ENCODE measurements at places on chromosomes 16 and 17.

DNA sequence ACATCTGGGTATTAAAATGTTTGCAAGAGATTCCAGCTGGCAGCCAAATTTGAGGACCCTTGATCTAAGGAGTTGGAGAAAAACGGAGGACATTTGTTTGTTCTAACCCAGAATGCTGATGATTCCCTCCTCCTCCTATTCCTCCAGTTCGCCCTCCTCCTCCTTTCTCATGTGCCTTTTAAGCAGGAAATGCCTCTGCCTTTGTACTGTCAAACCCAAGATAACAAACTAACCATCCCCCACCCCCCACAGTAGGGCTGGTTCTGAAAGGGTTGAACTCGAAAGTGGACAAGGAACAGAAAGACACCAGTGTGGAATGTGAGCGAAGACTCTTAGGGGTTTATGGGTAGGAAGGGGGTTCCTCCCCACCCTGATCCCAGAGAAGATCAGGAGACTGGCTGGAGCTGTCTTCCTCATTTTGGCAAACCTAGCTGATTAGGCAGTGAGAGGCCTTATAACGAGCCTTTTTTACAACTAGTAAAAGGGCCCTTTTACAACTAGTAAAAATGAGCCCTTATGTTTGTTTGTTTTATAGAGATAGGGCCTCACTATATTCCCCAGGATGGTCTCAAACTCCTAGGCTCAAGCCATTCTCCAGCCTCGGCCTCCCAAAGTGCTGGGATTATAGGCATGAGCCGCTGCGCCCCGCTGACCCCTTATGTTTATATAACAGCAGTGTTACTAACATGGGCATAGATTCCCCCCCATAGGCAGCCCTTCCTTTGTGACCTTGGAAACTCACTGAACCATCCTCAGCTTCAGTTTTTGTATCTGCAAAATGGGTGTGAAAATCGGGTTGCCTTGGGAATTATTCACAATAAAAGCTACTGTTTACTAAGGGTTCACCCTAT is 975 bp downstream of the CHD9 start:
- no peak for DNase-seq

DNA sequence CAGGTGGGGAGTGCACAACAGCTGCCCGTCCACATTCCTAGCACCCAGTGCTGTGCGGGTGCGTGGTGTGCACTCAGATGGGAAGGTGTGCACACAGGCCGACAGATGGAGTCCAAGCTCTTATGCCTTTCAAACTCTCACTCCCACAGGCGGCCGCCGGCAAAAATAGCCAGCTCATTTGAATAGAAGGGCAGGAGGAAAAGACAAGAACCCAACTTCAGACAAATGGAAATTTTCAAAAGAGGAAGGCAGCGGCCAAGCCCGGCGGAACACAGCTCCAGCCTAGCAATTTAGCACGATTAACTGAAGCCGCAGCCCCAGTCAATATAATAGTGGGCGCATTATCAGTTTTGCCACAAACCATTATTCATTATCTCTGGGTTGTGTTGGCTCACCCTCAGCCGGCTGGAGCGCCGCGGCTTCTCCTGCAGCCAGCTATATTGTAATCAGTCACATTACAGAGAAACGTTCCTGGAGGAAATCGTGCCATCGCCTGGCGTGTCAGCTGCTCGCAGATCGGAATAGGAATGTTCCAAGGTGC is 103.9 kb upstream of the SEC14L1 start:
- DNase-seq, result peak; percentile 85

DNA sequence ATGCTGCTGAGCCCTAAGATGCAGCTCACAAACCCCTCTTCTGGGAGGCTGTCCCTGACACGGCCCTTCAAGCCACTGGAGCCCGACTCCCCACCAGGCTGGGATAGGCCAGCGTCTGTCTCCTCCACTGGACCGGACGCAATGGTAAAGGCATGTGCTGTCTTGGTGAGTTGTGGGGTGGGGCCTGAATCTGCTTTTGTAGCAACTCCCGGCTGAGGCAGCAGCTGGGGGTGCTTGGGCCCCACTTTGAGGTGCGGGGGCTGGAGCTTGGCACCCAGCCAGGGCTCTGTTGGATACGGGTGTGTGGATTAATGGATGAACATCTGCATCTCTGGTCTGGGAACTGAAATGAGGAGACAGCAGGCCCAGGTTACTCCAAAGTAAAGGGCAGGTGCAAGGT is 3.5 kb upstream of the NLRC3 start:
- no peak for DNase-seq

DNA sequence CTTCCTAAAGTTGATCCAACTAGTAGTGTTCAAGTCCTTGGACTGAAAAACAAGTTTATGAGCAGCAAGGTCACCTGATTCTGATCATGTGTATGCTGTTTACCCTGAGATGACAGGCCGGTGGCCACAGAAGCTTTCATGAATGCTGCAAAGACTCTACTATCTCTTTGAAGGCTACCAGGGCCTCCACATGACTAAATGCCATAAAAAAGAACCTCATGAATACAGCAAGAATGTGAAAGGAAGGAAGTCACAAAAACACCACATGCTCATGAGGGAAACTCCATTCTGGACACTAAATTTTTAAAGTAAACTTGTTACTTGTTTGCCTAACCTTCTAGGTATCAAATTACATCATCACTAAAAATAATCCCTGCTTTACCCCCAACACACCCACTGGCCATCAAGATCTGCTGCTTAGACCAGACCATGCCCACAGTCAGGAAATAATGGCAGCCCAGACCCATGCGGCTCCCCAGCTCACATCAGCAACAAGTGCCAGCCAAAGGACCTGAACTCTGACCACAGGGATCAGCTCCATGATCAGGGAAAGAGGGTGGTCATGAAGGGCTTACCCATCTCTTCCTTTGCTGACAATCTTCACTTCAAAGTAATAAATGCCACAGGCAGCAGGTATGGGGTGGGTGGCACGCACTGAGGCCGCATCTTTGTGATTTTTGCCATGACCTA is 1.4 kb downstream of the RANBP10 start:
- no peak for DNase-seq

GRCh38 chr17:7703584-7704479 is 1.2 kb upstream of the EFNB3 start:
- peak; percentile 72 for DNase-seq

DNA sequence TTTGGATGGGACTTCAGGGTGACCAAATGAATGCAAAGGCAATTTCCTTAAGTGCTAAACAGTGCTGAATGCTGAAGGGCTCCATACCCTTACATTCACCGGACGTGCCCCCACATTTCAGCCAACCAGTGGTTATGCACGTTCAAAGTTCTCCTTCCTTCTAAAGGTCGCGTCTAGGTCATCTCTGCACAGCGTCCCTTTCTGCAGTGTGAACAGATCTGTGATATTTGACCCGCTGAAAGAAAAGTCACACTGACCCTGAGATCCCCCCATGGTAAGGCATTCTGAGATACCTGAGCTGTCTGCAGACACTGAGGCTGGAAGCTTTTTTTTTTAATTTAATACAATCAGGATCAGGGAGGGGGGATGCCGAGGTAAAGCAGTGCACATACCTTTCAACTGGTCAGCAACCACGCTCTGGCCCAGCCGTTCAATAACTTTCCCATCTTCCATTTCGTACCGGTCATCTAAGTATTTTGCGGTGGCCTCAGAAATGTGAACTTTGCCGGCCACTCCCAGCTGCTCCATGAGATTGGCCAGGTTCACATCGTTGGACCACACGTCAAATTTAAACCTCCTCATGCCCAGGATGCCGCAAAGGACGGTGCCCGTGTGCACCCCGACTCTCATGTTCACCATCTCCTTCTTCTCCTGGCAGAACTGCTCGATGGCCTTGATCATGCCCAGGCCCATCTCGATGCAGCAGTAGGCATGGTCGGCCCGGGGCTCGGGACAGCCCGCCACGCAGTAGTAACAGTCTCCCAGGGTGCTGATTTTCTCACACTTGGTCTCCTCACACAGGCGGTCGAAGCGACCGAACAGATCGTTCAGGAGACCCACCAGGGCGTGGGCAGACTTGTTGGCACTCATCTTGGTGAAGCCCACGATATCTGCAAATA is 2.6 kb downstream of the ADCY9 start:
- DNase-seq, result no peak

DNA sequence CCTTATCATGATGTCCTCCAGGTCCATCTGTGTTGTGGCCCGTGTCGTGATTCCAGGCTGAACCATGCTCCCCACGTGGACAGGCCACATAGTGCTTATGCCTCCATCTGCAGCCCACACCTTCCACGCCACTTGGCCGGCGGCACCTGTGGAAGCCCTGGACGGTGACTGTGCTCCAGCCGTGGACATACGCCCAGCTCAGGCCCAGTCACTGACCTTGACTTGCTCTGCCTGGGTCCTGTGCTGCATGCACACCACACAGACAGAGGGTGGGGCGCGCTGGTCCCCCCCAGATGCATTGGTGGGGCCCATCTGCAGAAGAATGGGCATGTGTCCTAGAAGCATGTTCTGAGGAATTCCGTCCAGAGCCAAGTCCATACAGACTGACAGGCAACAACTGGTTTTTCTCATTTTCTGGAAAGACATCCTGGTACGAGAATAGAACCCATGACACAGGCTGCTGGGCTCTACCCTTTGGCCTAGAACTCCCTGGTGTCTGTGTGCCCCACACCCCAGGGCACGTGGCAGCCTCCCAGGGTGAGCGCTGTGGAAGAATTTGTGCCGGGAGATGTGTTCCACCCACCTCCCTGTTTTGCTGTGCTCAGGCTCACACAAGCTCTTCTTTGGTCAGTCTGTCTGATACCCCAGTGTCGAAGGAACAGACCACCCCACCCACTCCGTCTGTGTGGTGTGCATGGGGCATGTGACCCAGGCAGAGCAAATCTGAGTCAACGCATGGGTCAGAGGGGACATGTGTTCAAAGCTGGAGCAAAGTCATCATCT is 39.5 kb downstream of the GPT2 start:
- no peak for DNase-seq

DNA sequence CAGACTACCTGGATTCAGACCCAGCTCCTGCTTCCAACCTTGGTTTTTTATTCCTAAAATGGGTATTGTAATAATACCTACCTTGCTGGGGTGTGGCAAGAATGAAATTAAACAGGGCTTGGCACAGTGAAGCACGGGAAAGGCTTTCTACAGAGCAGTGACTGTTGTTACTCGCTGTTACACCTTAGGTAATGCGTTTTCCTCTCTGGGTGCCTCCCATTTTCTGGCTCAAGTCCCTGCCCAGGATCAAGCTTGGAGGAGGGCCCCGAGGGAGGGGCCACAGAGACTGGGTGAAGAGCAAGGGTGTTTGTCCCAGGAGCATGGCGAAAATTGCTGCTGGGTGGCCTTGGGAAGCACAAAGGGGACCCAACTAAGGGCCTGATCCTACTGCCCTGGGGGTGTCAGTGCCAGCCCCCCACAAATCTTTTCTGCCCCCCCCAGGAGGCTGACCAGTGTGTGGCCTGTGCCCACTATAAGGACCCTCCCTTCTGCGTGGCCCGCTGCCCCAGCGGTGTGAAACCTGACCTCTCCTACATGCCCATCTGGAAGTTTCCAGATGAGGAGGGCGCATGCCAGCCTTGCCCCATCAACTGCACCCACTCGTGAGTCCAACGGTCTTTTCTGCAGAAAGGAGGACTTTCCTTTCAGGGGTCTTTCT is 13.3 kb downstream of the MIEN1 start:
- no peak for DNase-seq

- DNase-seq, result no peak
Observed at GRCh38 chr16:52546291-52547003, 496 bp downstream of the TOX3 start.

DNA sequence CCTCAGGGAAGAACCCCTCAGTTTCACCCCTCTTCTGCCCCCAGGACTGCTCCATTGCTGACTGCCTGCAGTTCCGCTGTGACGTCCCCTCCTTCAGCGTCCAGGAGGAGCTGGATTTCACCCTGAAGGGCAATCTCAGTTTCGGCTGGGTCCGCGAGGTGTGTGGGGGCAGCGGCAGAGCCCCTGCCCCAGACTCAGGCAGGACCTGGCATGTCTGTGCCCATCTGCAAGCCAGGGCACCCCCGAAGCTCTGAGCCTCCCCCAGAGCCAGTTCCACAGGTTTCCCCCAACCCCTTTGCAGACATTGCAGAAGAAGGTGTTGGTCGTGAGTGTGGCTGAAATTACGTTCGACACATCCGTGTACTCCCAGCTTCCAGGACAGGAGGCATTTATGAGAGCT is 4.4 kb downstream of the COX6A2 start:
- no peak for DNase-seq

DNA sequence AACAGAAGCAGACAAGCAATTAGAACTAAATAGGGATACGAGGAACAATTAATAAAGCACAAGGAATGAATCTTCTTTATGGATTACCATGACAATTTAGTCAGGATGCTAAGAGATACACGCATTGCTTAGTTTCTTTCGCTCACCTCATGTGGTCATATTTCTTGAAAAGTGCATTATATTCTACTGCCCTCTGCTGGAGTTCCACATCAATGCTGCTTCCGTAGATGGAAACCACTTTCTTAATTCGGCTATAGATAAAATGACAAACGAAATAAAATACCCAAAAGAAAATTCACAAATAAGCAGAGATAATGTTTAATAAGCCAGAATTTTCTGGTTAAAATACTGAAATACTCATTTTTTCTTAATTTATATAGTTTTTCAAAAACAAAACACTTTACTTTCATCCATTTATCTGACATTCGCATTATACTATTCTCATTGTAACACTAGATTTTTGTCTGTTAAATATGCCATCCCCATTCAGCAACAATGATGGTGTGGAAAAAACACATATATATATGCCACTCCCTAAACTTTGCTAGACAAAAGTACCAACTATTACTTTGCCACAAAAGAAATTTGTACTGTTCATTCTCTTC is 22.0 kb upstream of the PHLPP2 start:
- DNase-seq, result peak; percentile 13

GRCh38 chr16:82096641-82097040 is 61.6 kb downstream of the HSD17B2 start:
- DNase-seq, result no peak

DNA sequence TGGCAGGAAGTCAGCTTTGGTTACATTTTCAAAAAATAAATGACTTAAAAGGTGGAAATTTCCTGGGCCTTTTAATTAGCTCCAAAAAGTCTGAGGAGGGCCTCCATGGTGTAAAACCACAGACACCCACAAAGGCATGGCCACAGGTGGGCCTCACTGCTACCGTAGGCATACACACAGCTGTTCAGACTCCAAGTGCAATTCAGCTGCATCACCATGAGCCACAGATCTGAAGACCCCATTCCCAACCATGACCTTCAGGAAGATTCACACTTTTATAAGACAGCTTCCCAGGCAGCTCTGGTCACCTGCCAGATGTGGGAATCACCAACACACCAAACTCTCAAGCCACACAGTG is 20.6 kb downstream of the CSNK2A2 start:
- no peak for DNase-seq

- DNase-seq, result no peak
Observed at GRCh38 chr17:42009170-42009569, 8.1 kb downstream of the DNAJC7 start.

DNA sequence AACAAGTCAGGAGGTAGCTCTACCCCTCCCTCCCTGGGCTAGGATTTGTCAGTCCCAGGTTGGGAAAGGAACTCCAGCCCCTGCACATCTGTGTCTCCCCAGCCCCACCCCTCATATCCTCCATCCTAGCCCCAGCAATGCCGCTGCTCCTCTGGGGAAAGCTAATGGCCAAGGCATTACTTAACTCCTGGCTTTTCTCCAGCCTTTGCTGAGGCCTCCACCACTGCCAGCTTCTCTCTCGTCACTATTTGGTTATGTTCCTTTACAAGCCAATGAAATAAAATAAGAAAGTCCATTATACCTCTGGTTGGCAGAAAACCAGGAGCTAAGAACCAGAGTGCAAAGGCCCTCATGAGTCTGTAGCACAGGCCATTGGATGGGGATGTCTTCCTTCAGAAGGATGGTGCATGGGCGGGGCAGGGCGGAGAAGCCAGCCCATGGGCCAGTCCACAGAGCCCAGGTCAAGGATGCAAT is 171.0 kb downstream of the CCDC182 start:
- DNase-seq, result no peak

- no peak for DNase-seq
Observed at GRCh38 chr17:66835476-66835875, 559 bp downstream of the CACNG5 start.
